ENCODE measurements at places on chromosomes 7 and 10. TPM values are rescaled to one million over a fixed set of nuclear protein-coding genes. Genes with fewer than 3 reads are reported as not detected.

The SPDYE8 gene
- total RNA-seq = not detected

The SDK1 gene
- 2.1 TPM for total RNA-seq

The AVPI1 gene
- 5.3 TPM for total RNA-seq

DNA sequence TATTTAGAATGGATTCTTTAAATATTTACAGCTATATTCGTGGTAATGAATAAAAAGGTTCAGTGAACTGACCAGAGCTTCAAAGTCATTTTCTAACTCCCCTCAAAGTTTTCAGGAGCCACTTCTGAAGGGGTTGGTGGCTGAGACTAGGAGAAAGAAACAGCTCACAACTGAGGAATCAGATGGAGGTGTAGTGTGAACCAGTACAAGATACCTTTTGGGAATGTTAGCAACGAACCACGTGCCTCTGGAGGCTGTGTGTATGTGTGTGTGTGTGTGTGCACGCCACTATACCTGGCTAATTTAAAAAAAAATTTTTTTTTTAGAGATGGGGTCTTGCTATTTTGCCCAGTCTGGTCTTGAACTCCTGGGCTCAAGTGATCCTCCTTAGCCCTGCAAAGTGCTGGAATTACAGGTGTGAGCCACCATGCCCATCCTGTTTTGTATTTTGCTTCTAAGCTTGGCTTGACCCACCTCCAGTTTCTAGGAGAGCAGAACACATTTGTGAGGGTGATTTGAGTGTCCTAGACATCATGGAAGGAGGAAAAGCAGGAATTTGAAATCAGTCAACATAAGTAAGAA is 9.5 kb upstream of the TAF3 start:
- DNase-seq = no peak

DNA sequence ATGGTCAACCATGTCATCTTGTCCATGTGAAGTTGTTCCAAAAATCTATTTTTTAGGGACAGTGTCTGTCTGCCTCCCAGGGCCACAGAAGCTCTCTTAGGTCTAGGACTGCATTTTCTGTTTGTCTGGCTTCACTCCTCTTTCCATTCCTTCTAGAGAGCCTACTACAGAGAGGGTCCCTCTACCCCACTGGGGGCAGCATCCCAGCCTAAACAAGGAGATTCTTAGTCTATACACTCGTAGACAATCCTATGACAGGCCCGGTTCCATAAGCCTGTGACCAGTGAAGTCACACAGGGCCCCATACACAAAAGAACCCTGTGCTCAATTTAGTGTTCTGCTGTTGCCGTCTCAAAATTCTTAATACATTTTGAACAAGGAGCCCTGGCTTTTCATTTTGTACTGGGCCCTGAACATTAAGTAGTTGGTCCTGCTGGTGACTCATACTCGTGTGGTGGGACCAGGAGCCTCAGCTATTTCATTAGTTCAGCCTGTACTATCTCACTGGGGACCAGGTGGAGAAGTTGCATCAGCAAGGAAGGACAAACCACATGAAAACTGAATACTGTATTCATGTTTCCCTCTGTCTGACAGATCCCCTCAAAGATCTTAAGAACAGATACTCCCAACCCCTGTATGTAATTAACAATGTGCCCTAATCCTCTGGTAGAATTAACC is 23.5 kb upstream of the FAM180A start:
- no peak for DNase-seq

GRCh38 chr7:138825049-138825721 is 27.2 kb upstream of the ATP6V0A4 start:
- DNase-seq = no peak

DNA sequence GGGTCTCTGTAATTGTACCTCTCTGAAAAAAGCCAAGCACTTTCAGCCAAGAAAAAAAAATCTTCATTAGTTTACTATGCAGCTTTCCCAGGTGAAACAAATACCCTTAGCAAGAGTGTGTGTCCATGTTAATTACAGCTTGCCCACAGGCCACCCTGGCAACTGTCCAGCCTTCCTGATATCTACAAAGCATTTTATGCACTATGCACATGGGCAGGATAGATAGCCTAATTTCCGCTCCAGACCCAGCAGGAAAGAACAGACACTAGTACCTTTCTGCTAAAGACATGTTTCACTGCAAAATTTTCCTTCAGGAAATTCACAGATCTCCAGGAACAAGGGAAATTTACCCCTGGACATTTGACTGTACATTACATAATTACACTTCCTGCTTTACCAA is 24.4 kb downstream of the CACNA2D1 start:
- DNase-seq = peak; percentile 30

DNA sequence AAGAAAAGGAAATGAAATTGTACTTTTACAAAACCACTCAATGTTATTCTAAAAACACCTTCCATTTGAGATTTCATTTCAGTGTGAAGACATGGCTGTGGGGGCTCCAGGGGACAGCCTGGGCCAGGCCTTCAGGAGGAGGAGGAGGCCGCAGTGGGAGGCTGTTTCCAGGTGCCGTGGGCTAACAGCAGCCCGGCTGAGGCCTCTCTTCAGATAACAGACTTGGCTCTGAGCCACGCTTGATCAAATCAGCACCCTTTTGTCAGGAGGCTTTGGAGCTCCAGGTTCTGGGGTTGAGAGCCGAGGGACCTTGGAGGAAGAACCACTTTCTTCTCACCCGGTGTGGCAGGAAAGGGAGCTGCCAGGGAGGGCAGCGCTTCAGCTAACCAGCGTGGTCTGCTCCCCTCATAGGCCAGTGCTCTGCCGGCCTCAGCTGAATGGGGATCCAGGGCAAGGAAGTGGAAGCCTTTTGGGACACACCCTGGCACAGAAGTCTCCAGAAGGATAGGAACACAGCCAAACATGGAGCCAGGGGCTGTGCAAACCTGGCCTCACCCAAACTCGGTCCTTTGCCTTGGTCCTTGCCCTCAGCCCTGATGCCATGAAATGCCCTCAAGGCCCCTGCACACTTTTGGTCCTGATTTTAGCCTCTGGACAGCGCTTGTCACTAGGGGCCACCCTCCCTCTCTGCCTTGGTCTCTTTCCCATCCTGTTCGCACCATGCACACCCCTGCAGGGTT is 23.5 kb upstream of the CHST15 start:
- DNase-seq = no peak

DNA sequence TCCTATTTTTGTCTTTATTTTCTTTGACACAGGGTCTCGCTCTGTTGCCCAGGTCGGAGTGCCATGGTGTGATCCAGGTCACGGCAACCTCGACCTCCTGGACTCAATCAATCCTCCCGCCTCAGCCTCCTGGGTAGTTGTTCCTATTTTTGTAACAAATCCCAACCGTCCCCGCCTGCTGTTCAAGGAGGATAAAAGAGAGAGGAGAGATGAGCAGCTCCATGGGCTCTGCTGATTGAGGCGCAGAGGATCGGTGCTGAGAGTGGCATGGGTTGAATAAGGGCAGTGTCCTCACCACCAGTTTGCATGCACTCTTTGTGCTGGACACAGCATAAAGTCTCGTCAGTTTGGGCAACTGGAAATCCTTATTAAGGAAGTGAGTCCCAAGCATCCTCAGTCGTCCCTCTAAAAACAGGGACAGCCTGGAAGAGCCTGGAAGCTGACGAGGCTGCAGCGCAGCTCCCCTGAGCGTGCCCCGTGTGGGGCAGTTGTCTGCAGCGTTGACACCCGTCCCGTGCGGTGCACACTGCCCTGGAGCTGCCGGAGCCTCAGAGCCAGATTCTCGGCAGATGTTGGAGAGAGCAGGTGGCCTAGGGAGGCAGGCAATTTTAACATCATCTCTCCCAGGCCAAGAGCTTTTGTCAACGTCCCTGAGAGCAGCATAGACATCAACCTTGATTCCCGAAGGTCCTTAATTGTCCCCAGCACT is 404.2 kb upstream of the RNF32 start:
- no peak for DNase-seq

- DNase-seq = no peak
These were observed 59.4 kb upstream of the FRMD4A start for GRCh38 chr10:14389981-14390590.

DNA sequence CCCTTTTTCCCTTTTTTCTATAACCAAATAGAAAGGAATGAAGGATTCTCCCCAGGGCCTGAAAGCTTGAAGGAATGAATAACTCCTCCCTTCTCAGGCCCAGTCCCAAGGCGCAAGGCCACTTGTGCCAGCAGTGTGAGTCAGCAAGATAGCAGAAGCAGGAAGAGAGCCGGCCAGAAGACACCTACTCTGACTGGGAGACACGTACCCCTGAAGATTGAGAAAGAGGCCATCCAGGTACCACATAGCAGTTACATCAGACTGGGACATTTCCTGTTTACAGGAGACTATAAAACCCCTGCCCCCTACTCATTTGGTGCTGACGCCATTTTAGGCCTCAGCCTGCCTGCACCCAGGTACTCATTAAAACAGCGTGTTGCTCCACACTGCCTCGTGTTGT is 65.5 kb downstream of the LRRC17 start:
- no peak for DNase-seq

- DNase-seq = no peak
These were observed 286.4 kb upstream of the LRRN3 start for GRCh38 chr7:110804501-110804900.
